ENCODE measurements at places on chromosomes 7 and 10.

DNA sequence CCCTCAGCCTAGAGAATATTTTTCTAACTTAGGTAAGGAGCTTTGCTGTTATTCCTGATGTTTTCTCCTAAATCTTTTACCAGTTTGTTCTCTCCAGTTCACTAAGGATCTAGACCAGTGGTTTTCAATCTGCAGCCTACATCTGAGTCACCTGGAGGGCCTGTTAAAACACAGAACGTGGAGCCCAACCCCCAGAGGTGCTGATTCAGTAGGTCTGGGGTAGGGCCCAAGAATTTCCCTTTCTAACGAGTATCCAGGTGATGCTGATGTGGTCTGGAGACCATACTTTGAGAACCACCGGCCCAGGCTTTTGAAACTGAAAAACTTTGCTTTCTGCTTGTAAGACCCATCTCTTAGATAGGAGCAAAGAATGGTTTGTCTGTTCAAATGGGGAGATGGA lies 51.2 kb upstream of the KMT2E start:
- no peak for DNase-seq

DNA sequence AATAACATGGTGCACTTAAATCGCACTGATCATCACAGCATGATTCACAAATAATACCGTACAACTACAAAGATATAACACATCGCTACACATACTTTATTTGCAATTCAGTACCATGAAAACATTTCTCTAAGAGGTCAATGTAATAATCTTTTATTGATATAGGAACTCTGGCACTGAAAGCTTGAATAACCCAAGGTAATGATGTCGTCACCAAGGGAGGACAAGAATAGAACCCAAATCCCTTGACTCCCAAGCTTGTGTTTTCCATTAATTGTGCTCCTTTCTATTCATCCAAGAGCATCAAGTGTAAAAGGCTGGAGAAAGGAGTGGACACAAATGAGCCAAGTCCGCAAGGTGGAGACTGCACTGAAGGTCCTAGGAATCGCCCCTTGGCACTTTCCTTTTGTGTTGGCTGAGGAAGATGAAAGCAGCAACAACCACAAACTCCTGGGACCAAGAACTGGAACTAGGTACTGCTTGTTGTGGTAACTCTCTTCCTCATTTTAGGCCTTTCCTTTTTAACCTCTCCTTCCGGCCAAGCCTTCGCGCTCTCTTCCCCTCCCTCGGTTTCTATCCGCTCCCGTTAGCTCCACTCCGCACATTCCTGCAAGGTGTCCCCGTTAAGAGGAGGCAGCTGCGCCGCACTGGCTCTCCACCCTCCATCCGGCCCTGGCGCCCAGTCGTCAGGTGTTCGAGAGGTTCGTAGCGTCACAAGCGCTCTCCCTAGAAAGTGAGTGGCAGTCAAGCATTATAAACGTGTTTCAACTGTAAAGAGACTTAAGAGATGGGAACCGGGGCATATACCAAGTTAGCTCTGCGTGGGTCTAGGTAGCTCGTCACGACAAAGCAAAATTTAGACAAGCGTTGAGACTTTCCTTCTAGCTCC lies 1.0 kb upstream of the CBLL1 start:
- DNase-seq, result peak; percentile 59

GRCh38 chr10:77622889-77623291 lies 14.7 kb downstream of the KCNMA1 start:
- no peak for DNase-seq

DNA sequence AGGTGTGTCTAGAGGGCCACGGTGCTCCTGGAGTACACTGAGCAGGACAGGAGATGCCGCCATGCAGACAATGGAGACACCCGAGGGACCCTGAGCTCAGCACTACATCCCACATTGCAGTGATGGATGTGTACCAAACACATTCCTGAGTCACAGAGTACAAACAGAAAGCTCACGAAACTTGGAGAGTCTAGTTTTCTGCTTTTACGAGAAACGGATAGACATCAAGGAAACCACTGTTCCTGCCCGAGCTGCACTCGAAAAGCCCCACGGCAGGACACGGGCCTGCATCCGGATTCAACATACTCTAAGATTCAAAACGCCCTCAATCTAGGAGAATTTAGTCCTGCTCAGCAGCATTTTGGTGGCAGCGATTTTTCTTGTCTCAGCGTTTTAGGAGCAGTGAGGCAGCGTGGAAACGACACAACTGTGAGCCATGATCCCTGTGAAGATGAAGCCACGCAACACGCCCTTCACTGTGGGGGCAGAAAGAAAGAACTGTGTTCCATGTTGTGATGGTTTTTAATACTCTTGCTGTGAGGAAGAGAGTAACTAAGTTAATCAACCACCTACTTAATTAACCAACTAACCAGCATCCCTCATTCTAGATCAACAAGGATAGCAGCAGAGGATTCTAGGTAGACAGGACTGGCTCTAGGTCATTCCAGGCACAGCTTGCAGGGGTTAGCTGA lies 3.2 kb downstream of the TNS3 start:
- DNase-seq, result no peak
